Brain microvascular endothelial cell (primary cell): ENCODE measurements at places on chromosomes 16 and 17.

DNA sequence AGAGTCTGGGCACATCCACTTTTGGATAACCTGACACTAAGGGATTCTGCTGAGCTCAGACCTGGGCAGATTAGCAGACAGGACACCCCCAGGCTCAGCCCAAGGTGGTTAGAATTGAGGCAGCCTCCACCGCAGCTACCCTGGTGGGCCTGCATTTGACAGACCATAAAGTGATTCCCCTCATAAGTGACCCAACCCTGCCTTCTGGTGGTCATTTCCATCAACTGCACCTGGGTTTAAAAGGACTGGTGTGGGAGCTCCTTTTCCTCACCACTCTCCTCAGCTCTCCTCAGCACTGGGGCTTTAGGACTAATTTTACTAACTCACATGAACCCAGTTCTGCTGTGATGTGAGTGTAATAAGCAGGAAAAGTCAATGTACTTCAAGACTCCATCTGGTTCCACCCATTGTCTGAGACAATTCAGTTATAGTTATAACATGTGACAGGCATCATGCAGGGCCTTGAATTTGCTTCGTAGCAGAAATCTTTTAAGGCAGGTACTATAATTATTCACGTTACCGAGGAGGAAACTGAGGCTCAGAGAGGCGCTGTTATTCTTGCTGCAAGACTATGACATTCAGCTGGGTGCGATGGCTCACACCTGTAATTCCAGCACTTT, 42.5 kb downstream of the MYH3 start:
- DNase-seq, result peak; percentile 38

GRCh38 chr16:70597135-70597835, 49.1 kb upstream of the IL34 start:
- DNase-seq, result no peak

DNA sequence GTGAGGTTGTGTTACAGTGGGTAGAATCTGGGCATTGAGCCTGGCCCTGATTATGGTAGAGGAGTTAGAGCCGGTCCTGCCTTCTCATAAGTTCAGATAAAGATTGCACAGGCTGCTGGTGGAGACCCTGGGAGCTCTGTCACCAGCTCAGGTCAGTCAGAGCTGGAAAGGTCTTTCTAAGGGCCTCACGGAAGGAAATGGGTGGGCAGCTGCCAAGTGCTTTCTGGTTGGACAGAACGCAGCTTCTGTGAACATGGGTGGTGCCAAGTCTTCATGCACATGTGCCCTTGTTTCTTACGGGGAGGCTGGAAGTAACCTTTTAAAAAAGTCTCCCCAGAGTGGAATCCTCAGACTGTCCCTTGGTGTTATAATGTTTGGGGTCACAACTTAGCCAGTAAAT, 14.9 kb downstream of the ALKBH5 start:
- no peak for DNase-seq

DNA sequence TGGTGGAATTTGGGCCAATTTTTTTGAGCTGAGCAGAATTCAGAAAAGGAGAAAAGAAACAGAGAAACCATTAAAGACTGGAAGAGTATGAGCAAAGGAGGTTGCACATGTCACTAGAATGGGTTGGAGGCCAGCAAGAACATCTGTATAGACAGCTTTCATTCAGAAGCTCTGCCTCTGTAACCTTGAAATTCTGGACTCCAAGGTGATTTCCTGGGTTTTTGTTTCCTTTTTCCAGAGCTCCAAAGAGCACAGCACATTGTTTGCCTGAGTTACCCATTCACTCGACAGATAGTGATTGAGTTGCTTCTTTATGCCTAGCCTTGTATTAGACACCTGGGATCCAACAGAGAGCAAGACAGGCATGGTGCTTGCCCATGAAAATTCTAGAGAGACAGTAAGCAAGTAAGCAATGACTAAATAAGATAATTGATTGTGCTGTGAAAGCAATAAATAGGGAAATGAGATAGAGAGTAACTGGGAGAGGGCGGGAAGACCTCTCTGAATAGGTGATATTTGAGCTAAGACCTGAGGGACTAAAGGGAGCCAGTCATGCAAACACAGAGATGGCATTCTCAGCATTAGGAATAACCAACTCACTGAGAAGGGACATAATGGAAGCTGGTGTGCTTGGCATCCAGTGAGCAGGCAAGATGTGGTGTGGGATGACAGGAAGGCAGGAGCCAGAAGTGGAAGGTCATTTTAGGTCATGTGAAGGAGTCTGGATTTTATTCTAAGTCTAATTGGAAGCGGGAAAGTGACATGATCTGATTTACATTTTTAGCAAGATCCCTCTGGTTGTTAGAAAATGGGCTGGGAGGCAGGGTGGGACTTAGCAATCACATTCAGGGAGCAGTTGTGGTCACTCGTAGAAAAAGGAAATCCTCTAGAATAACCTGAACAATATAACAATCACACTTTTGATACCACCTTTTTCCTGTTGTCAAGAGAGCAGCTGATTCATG, 197.5 kb downstream of the HS3ST3A1 start:
- DNase-seq, result no peak

DNA sequence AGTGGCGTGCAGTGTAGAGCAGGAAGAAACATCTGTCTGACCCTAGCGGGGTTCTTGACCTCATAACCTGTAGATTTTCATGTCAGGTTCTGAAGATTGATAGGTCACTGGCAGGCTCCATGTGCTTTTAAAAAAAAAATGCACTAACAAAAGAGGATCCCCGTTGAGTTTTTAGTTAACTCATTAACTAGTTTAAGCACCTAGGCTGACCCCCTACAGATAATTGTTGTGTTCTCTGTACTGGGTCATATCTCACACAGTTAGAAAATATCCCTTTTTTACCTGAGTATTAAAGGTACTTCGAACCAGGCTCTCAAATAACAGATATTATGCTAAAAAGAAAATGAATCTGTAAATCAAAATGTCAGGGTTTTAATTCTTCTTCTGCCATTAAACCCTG, 676.6 kb downstream of the CDH11 start:
- DNase-seq, result no peak
